ENCODE measurements at places on chromosomes 5 and 9. TPM values are rescaled to one million over a fixed set of nuclear protein-coding genes. Genes with fewer than 3 reads are reported as not detected.

Gene TMEM252
- total RNA-seq, result not detected

Gene SNAPC4
- total RNA-seq, result 5.8 TPM

Gene PIP5K1B
- 0.11 TPM for total RNA-seq

Gene NRG2
- 0.34 TPM for total RNA-seq

Gene OR1J2
- total RNA-seq, result not detected

Gene ALDH1A1
- total RNA-seq, result 899 TPM

Measured in dermis lymphatic vessel endothelial cell (primary cell).